ENCODE measurements at places on chromosomes 4 and X. TPM values are rescaled to one million over a fixed set of nuclear protein-coding genes. Genes with fewer than 3 reads are reported as not detected.

- DNase-seq: no peak
Measured at GRCh38 chrX:134963041-134963440, 27.8 kb upstream of the SMIM10 start.

DNA sequence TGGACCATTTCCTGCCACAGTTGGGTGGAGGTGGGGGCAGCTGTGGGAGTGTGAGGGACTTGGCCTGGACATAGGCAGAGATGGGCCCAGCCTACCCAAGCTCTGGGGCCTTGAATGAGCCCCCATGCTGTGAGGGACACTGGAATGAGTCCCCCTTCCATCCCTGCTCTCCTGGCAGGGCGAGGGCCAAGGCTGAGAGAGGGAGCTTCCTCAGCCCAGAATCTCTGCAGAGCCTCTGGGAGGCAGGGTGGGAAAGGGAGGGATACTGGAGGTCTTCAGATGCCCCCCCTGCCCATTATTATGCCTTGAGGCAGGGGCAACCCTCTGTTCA, 124.5 kb upstream of the PJA1 start:
- DNase-seq: no peak

DNA sequence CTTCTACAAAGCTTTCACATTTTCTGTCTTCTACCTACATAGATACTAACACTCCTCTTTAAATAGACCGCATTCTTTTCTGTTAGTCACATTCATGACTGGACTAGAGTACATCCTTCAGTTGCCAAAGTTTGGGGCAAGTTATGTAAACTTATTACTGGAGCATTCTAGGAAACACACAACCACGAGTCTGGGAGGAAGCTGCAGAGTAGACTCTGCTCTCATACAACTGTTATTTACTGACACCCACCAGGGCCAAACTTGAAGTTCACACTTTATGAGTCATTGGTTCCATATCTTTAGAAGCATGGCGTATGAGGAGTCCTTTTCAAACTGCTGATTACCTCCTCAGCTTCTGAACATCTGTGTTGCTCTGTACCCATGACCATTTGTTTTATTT, 87.0 kb downstream of the RNF150 start:
- no peak for DNase-seq

DNA sequence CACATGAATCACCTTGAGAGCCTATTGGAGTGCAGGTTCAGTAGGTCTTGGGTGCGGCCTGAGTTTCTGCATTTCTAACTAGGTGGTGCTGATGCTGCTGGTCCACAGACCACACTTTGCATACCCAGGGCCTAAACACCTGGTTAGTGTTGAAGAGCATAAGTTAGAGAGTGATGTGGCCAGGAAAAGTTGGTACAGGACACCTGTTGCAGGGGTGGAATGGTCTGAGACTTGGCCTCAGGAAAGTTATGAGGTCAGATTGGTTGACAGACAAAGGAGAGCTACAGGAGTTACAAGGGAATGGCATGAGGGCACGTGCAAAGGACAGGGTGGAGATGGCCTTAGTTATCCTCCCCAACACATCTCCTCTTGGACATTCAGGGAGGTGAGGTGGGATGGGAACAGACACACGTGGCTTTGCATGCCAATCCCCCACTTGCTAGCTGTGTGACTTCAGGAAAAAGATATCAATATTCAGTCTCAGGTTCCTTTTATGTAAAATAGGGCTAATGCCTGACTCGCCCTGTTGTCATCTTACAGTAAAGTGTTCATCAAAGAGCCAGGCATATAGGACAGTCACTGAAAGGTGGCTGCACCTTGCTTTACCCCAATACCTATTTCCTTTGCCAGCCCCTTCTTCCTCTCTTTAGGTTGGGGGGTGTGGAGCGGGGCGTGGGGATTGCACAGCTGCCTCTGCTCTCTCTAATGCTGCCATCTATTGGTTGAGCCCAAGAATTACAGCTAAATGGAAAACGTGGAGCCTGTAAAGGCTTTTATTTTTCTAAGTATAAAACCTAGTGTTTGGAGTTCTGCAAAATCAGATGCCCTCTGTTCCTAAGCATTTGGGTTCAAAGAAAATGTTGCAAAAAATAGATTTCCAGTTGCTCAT, 47.5 kb downstream of the ATG4A start:
- DNase-seq: no peak

DNA sequence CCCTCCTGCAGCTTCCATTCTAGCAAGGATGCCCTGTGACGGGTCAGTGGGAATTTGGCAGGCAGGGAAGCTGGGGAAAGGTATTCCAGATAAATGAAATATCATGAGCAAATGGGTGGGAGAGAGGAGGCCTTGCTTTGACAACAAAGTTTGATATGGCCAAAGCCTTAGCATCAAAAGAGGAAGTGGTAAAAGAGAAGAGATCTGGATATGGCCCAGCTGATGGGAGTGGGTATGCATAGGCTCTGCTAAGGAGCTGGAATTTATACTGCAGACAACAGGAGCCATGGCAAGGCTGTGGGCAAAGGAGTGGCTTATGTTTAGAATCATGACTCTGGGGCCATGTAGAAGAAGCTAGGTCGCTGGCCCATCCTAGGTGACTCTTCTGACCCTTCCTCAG, 89.2 kb downstream of the PJA1 start:
- DNase-seq: no peak

GRCh38 chr4:69995526-69996016, at the start of gene STATH:
STATH (plus strand) TSS chr4:69995966; CDS start chr4:69998438, 2,472 bp downstream.
- no peak for DNase-seq

DNA sequence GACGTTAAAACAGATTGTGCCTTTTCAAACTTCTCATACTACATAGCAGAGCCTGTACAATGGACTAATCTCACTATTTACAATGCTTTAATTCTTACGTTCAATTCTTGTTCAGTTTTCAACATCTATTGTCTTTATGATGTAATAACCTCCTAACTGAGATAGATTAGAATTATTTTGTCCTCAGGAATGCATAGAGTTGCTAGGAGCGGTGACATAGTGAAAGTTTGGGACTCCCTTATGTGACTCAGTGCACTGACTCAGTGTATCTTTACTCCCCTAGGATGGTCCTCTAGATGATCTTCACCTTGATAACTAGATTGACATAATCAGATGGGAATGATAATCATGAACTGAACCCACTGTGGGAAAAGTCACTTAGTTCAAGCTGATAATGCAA, 151.5 kb downstream of the VEGFC start:
- DNase-seq: no peak

DNA sequence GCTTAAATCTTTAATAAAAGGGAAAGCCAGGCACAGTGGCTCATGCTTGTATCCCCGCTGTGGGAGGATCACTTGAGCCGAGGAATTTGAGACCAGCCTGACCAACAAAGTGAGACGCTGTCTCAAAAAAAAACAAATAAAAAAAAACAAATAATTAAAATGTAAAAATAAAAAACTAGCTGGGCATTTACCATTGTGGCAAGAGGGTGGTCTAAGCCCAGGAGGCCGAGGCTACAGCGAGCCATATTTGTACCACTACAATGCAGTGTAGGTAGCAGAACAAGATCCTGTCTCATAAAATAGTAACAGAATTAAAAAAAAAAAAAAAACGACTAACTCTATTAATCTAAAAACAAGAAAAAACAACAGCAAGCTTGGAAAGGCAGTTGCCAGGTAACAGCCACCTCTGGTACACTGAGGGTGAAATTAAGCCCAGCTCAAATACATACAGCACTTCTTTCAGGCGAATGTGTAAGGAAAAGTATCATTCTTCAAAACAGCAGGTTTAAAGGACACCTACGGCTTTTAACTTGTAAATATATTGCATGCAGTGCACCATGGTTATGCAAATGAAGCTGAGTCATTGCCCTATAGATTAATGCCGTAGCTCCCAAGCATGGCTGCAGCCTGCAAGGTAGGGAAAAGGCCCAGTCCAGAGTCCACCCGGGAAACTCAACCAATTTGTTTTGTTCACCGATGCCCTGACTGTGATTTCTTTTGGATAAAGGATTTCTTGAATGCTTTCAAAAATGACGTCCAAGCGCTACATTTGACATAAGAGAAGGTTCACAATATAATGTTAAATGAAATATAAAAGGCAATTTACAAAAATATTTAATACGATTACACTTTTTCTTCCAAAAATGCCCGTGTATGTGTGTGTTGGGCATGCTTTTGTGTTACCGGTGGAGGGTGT, 14.5 kb upstream of the TXLNG start:
- DNase-seq: no peak

DNA sequence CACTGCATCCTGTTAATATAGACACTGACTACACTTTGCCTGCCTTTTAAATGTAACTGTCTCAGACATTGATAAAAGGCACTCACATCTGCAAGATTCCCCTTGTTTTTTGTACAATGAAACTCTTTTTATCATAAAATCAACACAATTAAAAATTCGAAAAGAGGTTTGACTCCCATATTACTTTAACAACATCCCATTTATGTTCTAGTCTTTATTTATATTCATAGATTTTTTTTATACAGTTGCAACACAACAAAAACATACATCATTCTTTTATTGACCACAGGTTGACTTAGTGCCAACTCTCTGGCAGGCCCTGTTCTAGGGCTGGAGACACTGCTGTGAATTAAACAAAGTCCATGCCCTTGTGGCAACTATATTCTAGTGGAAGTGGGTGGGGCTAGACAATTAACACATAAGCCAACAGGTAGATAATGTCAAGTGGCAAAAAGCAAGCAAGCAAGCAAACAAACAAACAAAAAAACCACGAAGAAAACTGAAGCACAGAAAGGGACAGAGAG, 36.8 kb downstream of the ANK2 start:
- no peak for DNase-seq

- no peak for DNase-seq
Measured at GRCh38 chr4:82899374-82900065, 1.0 kb upstream of the THAP9 start.

DNA sequence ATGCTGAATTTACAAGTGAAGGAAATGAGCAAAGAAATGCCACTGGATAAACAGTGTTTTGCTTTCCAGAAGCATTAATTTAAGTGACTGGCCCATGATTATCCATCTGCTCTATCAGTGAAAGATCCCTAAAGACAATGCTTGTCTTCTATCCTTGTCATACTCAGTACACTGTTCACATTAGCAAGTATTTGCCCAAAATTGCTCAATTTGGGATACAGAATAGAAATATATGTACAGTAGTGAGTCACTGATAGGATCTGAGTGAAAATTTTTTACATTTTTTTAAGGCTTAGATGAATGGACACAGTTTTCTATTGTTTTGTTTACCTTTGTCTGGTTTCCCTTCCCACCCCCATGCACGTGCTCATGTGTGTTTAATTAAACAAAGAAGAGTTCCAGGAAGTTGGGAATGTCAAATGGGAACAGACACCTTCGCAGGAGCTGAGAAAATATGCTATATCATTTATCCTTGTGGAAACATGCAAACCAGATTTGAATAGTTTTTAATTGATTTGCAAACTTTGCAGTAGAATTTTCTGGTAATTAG, 656.3 kb downstream of the RPA4 start:
- no peak for DNase-seq

DNA sequence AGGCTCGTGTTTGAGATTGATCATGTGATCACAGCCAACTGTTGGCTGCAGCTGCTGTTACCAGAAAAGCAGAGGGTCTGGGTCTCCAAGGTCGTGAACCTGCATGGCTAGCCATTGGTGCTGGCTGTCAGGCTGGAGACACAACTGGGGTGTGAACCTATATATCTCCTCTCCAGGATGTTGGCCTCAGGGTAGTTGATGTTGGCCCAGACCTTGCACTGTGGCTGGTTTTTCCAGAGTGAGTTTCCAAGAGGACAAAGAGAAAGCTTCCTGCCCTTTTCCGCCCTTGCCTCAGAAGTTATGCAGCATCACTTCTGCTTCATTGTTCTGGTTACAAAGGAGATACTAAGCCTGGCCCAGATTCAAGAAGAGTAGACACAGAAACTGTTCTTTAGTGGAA, 607.8 kb upstream of the HS3ST1 start:
- no peak for DNase-seq

DNA sequence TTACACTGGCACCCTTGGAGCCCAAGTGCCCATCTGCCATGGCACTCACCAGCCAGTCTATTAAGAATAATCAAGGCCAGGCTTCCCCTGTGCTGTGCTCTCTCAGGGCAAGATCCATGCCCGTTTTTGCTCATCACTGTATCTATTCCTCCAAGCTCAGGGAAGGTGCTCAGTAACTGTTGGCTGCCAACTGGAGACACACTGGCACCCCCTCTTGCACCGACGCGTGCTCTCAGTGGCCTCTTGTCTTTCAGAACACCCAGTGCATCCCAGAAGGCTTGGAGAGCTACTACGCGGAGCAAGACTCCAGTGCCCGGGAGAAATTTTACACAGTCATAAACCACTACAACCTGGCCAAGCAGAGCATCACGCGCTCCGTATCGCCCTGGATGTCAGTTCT, 30.1 kb downstream of the NSG1 start:
- no peak for DNase-seq

DNA sequence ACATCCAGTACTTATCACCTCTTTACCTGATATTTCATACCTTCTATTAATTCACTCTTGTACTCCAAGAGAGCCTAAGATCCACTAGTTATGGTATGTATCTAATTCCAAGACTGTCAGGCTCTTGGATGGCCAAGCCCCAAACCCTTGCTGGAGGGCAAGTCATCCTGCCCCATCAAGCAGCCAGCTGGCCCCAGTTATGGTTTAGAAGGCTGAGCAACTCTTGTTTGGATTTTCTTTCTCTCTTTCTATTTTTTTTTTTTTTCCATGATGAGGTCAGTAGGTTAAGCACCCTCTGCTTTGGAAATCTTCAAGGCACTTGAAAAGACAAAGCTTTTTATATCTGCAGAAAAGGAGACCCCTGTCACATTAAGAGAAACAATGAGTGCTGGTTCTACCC, 10.9 kb upstream of the FGF16 start:
- no peak for DNase-seq

DNA sequence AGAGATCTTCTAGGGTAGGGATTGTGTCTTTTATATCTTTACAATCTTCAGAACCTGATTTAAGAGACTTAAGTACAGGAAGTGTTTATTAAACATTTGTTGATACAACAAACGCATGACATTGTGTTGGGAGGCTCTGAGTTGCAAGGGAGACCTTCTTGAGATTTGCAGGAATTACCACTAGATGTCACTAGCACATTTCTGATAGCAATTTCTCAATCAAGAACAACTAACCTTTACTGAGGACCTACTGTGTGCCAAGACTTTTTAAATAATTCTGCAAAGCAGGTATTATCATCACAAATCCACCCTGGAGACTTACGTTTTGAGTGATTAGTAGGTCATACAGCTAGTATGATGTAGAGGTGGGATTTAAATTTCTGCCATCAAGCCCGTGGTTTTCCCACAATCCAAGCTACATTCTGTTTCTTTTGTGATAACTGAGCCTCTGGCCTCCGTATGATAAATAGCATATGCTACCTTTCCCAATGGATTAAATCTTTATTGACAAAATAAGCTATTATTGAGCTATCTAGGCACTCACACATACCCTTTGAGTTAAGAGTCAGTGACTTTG, 986.0 kb downstream of the CCSER1 start:
- DNase-seq: no peak

DNA sequence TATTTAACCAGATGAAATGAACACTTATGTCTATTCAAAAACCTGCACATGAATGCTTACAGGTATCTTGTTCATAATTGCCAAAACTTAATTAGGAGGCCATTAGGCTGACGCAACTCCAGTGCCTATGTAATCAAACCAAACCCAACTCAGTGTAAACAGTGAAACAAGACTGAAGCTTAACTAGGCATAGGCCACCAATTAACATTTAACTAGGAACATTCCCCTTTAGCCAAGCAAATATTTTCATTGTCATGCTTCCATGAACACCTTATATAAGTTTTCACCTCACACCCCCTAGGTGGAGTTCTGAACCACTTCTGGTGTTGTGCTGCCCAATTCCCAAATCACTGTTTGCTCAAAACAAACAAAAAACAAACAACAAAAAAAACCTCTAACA, 686.0 kb downstream of the STPG2 start:
- no peak for DNase-seq

FAT4 gene
- 0.03 TPM for total RNA-seq

MTM1 gene
- total RNA-seq: 14.9 TPM

VCX gene
- not detected for total RNA-seq

ADH6 gene
- total RNA-seq: 0.10 TPM

ABLIM2 gene
- 0.30 TPM for total RNA-seq
